ENCODE measurements at places on chromosomes 5 and 9. TPM values are rescaled to one million over a fixed set of nuclear protein-coding genes. Genes with fewer than 3 reads are reported as not detected.
A peak's percentile ranks its signal among the peaks of the same experiment; 100 is the strongest.

DNA sequence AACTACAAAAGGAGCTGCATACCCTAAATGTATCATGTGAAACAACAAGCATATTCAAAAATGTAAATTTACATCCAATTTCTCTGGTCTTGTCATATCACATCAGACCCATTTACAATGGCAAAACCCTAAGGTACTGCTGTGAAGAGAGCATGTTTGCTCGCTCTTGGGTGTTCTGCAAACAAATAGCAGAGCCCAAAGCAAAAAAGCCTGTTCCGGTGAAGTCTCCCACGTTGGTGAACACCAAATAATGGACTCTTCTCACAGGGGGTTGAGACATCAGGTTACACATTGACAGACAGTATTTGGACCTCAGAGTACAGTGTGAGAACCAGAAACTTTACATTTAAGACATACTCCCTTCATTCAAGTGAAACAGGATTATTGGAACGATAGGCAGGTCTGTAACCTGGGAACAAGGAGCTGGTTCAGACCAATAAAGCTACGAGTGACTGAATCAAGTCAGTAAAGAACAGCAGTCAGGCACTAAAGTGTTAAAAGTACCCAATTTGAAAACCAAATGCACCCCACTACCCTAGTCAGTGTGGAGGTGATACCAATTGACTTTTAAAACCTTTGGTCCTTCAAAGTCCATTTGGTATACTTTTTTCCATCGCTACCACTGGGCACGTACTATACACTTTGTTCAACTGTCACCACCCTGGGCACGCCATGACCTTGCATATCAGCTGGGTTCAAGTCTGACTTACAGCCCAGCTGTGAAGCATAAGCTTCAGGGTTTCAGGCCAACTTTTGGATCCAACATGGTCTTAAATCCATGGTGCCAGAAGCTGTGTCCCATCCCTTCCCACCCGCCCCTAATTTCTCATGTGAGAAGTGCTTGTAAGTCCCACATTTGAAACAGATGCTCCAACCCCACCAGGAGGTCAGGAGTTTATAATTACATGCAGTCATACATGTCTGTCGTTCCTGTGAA lies 36.4 kb downstream of the ETF1 start:
- no peak for DNase-seq

- DNase-seq: peak; percentile 23
These were observed 28.1 kb downstream of the FYB1 start for GRCh38 chr5:39191216-39191615.

GRCh38 chr9:84874022-84874421 lies 204.5 kb downstream of the NTRK2 start:
- DNase-seq: no peak

DNA sequence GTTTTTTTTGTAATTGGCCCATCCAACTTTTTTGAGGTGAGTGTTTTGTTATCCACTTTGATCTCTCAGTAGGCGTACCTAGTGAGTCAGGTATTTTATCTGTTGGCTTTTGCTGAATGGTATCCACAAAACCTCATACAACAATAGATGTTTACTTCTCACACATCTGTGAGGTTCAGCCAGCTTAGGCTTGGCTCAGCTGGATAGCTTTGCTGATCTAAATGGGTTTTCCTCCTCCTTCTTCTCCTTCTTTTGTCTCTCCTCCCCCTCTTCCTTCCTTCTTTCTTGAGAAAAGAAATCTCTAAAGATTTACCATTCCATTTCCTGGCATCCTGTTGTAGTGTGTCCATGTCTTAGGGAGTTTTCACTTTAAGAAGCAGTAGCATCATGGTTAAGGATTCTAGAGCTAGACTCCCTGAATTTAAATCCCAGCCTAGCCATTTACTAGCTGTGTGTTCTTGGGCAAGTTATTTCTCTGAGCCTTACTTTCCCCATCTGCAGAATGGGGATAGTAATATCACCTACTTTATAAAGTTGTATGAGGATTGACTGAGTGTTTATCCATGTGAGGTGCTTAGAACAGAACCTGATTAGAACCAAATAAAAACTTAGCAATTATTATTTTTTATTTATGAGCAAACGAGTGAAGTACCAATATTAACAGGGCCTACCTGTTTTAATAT lies 126.3 kb downstream of the ARHGAP26 start:
- DNase-seq: no peak

- DNase-seq: no peak
These were observed 24.0 kb upstream of the MAP3K1 start for GRCh38 chr5:56791396-56791795.

DNA sequence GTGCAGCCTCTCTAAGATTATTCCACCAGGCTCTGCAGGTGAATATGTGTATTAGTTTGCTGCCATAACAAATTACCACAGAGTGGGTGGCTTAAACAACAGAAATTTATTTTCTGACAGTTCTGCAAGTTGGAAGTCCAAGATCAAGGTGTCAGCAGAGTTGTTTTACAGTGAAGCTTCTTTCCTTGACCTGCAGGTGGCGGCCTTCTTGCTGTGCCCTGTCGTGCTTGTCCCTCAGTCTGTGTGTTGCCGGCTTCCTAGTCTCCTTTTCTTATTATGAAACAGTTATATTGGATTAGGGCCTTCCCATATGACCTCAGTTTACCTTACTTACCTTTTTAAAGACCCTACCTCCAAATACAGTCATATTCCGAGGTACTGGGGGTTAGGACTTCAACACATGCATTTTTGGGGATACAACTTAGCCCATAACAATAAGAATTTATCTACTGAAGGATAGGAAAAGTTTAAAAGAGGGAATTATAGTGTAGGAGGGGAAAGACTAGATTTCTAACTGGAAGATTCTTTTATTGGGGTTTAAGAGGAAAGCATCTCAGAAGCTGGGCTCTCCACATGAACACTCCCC lies 97.4 kb downstream of the OSTF1 start:
- peak; percentile 53 for DNase-seq

- no peak for DNase-seq
These were observed 7.0 kb upstream of the MAMDC2 start for GRCh38 chr9:70036641-70037040.

DNA sequence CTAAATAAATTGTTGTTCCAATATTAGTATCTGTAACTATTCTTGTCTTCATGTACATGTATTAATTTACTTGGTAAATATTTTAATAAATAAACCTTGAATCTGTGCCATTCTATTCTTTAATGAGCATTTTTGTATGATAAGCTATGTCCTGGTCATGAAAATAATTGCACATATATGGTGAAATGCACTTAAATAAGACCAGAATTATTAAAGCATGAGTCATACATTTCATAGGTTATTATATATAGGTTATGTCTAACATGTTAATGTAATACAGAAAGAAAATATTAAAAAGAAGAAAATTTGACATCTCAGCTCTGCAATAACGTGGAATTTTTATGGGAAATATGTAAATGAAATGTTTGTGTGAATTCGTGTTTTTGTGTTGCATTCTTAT lies 1168.1 kb downstream of the TAF11L14 start:
- DNase-seq: no peak

DNA sequence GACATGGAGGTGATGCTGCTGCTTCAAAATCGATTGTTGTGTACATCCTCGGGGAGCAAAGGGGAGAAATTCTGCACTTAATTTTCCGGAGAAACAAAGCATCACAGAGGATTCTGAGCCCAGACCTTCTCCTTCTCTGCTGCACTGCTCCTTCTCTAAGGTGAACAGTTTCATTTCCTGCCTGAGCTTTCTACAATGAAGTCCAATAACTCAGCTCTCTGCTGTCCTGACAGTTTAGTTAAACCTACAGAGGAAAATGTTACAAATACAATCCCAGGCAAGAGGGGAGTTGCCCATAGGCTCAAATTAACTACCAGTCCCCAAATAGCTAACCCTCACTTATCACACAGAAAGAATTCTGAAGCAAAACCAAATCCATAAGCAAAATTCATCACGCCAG lies 206.3 kb downstream of the EFNA5 start:
- DNase-seq: no peak

- DNase-seq: no peak
These were observed 92.7 kb upstream of the RUSC2 start for GRCh38 chr9:35397216-35397698.

DNA sequence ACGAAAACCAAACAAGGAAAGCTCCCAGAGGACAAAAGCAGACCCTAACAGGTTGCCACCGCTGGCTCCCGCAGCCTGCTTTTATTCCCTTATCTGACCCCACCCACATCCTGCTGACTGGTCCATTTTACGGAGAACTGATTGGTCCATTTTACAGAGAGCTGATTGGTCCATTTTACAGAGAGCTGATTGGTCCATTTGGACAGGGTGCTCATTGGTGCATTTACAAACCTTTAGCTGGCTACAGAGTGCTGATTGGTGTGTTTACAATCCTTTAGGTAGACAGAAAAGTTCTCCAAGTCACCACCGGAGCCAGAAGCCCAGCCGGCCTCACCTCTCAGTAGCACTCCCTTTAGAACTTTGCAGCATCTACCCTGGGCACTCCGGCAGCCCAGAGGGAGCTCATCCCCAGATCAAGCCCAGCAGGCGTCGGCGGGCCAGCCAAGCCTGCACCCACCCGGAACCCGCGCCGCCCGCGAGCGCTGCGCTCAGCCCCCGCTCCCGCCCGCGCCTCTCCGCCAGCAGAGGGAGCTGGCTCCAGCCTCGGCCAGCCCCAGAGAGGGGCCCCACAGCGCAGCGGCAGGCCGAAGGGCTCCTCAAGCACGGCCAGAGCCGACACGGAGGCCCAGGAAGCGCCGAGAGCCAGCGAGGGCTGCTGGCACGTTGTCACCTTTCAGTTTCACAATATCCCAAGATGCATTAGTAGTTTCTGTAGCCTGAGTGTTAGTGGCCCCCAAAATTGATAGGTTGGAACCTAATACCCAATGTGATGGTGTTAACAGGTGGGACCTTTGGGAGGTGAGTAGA lies 35.3 kb upstream of the CLPTM1L start:
- no peak for DNase-seq

- no peak for DNase-seq
These were observed 274.1 kb downstream of the SMARCA2 start for GRCh38 chr9:2289263-2289662.

GRCh38 chr5:173163219-173163618 lies 18.9 kb downstream of the BNIP1 start:
- no peak for DNase-seq

GRCh38 chr9:22052376-22052945 lies 43.4 kb upstream of the CDKN2B start:
- DNase-seq: no peak

DNA sequence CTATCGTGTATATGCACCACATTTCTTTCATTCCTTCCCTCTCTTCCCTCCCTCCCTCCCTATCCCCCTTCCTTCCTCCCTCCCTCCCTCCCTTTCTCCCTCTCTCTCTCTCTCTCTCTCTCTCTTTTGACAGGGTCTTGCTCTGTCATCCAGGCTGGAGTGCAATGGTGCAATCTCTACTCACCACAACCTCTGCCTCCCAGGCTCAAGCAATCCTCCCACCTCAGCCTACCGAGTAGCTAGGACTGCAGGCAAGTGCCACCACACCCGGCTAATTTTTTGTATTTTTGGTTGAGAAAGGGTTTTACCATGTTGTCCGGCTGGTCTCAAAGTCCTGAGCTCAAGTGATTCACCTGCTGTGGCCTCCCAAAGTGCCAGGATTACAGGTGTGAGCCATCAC lies 1.1 kb upstream of the ANKS6 start:
- no peak for DNase-seq

DNA sequence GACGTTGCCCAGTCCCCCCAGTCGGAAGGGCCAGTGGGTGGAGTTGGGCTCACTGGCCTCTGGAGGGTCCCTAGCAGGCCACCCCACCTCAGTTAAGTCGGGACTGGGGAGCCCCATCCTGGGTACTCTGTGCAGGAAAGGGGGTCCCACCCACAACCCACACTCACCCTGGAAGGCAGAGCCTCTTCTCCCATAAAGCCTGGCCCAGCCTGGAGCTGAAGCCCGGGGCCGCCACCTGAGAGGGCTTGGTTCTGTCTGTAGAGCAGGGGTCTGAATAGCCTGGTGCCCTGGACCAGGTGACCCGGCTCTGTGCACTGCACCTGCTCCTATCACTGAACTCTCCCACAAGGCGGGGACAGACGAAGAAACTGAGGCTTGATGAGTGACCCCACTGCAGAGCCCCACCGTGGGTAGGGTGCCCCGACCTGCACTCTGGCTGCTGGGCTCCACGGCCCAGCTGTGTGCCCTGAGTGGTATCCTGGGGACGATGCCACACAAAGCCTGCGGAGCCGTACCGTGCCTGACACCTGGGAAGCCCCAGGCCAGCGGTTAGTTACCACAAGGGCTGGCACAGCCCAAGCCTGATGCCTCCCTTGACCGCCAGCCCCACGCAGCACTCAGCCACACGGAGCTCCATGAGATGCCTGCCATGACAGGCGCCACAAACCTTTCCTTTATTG lies 7.3 kb downstream of the PTGES2 start:
- no peak for DNase-seq

DNA sequence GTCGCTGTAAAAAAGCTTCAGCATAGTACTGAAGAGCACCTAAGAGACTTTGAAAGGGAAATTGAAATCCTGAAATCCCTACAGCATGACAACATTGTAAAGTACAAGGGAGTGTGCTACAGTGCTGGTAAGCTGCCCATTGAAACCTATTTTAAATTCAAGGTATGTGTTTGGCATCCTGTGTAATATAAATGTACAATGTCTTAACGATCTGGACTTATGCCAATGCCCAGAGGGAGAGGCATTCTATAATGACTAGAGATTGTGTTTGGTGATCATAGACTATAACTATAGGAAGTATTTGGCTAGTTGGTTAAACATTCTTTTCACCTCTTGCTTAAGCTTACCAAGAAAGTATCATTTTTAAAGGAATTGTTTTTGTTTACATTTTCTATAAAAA lies 95.7 kb downstream of the INSL6 start:
- no peak for DNase-seq

DNA sequence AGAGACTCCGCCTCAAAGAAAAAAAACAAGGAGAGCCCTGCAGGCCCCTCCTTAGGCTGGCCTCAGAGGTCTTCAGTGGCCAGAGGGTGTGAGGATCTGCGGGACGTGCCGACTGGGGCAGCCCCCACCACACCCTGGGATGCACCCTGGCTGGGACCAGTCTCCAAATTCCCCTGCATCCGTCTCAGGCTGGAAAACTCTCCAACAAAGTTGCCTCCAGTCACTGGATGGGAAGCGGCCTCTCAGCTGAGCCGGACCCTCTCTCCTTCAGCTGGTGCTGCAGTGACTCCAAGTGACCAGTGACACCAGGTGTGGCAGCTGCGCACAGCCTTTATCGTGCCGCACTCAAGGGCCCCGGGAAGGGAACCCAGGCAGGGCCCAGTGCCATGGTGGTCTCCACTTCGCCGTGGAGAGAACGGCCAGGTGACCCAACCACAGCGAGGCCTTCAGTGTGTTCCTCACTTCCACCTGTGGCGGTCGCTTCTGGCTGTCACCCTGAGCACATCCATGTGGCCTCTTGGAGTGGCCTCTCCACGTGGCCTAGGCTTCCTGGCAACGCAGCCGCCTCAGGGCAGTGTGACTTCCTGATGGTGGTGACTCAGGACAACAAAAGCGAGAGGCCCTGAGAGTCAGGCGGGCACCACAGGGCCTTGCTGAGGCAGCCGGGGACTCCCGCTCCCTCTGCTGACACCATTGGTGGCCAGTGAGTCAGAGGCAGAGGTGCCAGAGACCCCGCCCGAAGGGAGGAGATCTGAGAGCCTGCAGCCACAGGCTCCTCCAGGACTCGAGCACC lies 19.3 kb upstream of the CAMSAP1 start:
- DNase-seq: no peak

TRIM41 gene
- 52.5 TPM for total RNA-seq

DOCK8 gene
- total RNA-seq: 11.9 TPM

All from dorsolateral prefrontal cortex (tissue), 122 donors.